Fibroblast of skin of right quadriceps (primary cell): ENCODE measurements at places on chromosomes 11 and 22.
A peak's percentile ranks its signal among the peaks of the same experiment; 100 is the strongest.

GRCh38 chr11:115409691-115410220, 94.5 kb downstream of the CADM1 start:
- DNase-seq: peak; percentile 14

- DNase-seq: no peak
These were observed 834 bp upstream of the FADS1 start for GRCh38 chr11:61817471-61818202.

DNA sequence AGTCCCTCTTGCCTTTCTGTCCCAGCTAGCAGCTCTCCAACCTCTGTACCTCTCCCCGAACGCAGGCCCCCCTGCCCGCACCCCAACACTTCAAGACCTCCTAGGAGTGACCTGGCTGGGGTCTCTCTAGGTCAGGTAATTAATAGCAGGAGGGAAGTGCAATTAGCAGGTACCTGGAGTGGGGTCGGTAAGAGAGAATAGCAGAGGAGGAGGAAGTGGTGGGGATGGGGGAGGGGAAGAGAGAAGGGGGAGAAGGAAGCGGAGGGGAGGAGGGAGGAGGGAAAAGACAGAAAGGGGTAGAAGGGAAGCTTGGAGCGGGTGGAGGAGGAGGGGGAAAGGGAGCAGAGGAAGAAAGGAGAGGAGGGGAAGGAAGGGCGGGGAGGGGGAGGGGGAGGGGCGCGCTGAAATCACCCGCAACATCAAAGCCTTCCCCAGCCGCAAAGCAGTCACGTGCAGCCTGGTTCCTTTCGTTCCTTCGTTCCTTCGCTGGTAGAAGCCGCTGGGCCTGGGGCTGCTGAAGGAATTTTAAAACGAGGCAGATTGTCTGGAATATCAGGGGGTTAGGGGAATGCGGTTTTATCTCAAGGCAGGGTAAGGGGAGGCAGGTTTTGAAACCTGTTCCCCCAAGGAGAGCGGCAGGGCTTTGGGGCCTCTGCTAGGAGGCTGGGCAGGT, 29.3 kb upstream of the TCF20 start:
- peak; percentile 18 for DNase-seq

DNA sequence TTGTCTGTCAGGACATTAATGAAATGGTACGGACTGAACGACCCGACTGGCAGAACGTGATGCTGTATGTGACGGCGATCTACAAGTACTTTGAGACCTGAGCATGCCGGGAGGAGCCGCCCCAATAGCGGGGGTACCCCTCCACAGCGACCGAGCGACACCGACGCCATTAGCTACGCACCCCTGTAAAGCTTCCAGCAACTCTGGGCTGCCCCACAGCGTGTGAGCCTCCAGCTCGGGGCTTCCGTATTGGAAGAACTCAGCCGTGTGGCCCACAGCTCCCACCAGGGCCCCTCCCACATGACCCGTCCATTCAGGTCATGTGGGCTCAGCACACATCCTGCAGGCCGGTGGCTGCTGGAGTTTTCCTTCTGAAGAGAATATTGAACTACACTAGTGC, 12.9 kb upstream of the ADORA2A start:
- DNase-seq: no peak

- DNase-seq: no peak
These were observed 400.5 kb downstream of the NELL1 start for GRCh38 chr11:21069909-21070308.

- DNase-seq: no peak
These were observed 31.2 kb downstream of the C11orf71 start for GRCh38 chr11:114368918-114369680.
